ENCODE measurements at places on chromosomes 6 and 20.
A peak's percentile ranks its signal among the peaks of the same experiment; 100 is the strongest.

GRCh38 chr6:24719125-24719971, at the start of gene C6orf62:
Gene C6orf62, minus strand, starts transcription at chr6:24719154. Its CDS starts 486 bp downstream, at chr6:24718668.
- DNase-seq = peak; percentile 75

DNA sequence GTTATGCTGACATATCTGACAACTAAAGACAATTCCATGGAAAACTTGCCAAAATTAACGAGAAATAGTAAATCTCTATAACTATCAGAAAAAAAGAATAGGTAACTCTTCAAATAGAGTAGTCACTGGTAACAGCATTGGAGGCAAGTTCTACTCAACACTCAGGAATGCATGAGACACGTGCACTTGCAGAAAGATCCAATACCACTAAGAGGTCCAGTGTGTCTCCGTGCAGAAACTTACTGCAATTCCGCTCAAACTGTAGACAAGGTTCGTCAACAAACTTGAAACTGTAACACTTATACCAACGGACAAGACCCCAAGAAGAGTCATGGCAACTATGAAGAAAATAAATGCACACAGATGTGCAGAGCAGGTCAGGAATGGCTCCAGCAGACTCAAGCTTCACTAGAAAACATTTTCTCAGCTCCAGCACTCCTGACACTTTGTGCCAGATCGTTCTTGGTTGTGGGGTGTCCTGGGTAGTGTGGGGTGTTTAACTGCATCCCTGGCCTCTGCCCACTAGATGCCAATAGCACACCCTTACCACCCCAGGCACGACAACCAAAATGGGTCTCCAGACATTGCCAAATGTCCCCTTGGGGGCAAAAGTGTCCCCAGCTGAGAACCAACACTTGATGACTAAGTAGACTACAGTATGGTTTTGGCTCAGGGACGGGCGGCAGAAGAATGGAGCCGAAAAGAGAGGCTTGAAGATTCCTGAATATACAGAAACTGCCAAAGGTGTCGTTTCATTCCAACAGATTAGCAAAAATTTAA, 134.8 kb downstream of the DTNBP1 start:
- DNase-seq = no peak

DNA sequence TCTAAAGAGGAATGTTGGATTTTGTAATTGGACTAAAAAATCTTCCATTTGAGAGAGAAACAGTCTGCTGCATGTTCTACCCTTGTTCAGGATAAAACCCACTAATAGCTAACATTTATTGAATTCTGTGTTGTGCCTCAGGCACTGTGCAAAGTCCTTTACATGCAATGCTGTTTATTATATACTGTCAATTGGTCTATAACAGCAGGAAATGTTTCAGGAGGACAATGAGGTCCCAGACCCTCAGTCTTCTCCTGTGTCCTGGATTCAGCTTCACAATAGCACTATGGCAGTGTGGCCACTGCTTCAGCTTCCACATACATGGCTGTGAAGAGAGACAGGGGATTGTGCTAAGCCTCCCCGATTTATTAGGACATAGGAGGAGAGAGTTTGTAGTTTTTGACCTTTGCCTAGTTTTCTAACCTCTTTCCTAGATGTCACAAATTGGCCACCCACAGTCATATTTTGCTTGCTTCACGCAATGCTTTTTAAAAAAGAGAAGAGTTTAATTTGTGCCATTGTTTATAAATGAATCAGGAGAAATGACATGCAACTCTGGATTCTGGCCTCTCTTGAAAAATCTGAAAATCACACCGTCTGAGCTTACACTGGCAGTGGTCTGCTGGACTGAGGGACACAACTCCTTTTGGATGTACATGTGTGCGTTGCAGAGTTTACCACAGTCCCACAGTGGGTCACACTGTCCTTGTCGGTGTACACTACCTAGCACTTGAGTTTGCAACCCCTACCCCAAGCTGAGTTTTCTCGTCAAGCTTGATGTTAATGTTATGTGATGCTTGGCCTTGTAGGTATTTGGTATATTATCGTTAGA, 11.3 kb downstream of the PTPN1 start:
- DNase-seq = no peak

- DNase-seq = no peak
These were observed 1574.9 kb downstream of the HACE1 start for GRCh38 chr6:103284835-103285234.

Measured in natural killer cell (primary cell).